ENCODE measurements at places on chromosomes 16 and 17. TPM values are rescaled to one million over a fixed set of nuclear protein-coding genes. Genes with fewer than 3 reads are reported as not detected.

GRCh38 chr16:56667581-56668571 lies at the start of gene MT1G:
Gene MT1G, minus strand, starts transcription at chr16:56668065. Its CDS starts 72 bp downstream, at chr16:56667993.
- no peak for DNase-seq

DNA sequence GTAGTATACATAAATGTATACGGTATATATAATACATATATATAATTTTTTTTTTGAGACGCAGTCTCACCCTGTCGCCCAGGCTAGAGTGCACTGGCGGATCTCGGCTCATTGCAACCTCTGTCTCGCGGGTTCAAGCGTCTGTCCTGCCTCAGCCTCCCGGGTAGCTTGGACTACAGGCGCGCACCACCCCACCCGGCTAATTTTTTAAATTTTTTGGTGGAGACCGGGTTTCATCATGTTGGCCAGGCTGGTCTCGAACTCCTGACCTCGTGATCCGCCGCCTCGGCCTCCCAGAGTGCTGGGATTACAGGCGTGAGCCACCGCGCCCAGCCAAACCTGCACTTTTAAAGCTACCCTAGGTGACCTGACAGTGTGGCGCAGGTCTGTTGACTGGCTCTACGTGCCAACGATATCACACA lies 745 bp downstream of the PAM16 start:
- DNase-seq, result no peak

DNA sequence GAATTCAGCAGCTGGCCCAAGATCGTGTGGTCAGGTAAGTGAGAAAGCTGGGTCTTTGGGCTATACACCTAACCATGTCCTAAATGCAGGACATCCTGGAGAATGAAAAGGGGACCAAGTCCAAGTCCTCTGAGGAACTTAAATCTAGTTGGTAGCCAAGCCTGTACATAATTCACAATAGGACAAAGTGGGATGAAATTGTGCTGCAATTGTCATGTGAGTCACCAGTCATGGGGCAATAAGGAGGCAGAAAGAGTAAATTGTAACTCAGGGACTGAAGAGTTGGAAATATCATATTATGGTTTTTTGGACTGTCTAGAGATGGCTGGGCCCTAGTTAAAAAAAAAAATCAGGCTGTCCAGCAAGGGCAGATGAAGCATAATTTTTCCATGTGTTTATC lies 202.6 kb downstream of the CYLD start:
- DNase-seq, result no peak

GRCh38 chr17:21304091-21304490 lies 19.6 kb downstream of the MAP2K3 start:
- no peak for DNase-seq

GRCh38 chr17:61240851-61241468 lies 158.7 kb upstream of the TBX2 start:
- no peak for DNase-seq

DNA sequence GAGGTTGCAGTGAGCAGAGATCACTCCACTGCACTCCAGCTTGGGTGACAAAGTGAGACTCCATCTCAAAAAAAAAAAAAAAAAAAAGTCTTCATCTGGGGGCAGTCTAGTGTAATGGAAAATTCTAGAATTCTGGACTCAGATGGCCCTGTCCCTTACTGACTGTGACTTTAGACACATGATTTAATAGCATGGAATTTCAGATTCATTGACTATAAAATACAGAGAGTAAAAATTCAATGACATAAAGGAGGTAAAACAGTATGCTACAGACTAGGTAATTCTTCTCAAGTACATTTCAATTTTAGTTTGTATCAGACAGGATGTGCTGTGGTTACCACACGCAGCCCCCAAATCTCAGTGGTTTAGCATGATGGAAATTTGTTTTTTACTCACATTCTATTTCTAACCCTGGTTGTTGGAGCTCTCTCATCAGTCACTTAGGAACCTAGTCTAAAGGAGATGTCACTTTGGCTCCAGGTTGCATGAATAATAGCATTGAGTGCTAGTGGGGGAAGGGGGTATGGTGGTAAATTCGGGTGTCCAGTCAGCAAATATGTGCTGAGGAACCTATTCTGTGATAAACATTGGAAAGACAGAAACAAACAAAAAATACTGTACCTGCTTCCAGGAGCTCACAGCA lies 444.0 kb downstream of the XYLT1 start:
- DNase-seq, result no peak

DNA sequence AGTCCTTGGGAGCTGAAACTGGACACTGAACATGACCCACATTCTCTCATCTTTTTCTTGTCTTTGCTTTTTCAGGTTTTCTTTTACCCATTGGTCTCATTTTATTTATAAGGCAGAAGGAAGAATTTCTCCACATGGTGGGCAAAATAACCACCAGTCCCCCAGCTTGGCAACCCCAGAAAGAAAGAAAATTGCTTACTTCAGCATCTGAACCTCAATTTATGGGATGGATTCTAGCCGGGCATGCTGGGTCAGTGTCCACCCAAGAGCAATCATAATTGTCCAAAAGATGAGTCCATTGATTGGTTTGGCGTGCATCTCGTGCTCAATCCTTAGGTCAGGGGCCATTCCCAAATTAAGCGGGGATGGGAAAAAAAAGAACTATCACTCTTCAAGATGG lies 163.7 kb downstream of the TMEM114 start:
- DNase-seq, result no peak

ZPBP2 gene
- not detected for polyA plus RNA-seq

DNA sequence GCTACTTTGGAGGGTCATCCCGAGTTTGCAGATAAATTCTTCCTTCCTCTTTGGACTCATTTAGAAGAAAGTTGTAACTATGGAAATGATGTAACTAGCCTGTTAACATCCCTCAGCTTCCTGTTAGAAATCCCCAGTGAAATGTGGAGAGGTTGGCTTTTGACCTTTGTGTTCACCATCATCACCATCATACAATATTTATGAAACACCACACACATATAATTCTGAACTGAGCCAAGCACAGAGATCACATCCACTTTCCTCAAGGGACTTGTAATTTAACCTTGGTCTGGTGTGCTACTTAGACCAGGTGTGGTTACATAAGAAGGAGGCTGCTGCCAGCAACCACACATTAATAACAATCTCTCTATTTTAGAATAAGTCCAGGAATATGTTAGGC lies 2.5 kb downstream of the CAPNS2 start:
- DNase-seq, result no peak

Data from renal cortex interstitium (tissue), 15 donors.